ENCODE measurements at places on chromosomes 3 and 15.

DNA sequence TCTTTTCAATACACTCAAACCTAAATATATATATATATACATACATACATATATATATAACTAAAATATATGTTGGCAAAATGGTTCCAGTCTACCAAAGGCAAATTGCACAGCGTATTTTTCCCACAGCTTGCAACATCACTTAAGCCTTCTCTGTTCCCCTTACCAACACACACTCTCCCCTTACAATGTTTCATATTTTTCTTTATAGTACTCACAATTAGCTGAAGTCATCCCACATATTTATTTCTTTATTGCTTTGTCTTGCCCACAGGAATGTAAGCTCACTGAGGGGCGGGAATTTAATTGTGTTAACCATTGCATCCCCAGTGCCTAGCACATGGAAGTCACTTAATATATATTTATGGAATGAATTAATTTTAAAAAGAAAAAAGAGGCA is 288.3 kb downstream of the ULK4 start:
- no peak for DNase-seq

DNA sequence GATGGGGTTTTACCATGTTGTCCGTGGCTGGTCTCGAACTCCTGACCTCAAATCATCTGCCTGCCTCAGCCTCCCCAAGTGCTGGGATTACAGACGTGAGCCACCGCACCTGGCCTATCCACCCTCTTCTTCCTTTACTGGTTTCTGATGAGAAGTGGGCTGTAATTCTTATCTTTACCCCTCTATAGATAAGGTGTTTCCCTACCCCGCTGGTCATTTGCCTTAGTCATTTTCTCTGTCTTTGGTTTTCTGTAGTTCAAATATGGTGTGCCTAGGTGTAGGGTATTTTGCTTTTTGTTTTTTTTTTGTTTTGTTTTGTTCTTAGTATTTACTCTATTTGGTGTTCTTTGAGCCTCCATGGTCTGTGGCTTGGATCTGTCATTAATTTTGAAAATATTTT is 41.3 kb downstream of the APBA2 start:
- no peak for DNase-seq

GRCh38 chr3:53162672-53163443 is 1.8 kb downstream of the PRKCD start:
- no peak for DNase-seq

DNA sequence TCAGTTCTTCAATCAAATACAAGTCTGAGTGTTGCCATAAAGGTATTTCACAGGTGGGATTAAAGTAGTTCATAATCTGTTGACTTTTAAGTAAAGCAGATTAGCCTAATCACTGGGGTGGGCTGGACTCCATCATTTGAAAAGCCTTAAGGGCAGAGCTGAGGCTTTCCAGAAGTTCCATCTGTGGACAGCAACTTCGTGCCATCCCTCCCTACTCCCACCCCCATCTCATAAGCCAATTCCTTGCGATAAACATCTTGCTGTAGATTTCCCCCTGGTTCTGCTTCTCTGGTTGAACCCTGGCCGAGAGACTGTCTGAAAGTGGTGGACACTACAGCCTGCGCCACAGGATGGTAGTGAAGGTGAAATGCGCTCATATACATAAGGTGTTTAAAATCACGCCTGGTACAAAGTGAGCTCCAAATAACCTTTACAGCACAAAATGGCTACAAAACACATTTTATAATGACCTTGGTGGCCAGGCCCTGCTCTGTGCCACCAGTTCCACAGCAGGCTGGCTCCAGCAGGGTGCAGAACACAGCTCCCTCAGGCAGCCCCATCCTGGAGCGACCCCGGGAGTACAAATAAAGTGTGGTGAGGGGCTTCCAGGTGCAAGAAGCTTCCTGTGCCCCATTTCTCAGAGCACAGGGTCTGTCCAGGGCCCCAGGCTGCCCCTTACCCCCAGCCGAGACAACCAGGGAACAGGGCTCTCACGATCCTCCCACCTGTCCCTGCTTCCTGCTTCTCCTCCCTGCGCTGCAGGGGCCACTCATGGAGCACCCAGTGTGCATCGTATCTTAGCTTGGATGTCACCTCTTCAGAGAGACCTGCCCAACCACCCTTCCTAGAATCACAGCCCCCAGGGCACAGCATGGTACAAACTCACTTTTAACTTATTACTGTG is 25.8 kb upstream of the GATA2 start:
- DNase-seq, result no peak

GRCh38 chr3:179410331-179410730 is 40.9 kb downstream of the GNB4 start:
- no peak for DNase-seq

- no peak for DNase-seq
Measured at GRCh38 chr3:10454907-10455544, 50.4 kb downstream of the ATP2B2 start.

DNA sequence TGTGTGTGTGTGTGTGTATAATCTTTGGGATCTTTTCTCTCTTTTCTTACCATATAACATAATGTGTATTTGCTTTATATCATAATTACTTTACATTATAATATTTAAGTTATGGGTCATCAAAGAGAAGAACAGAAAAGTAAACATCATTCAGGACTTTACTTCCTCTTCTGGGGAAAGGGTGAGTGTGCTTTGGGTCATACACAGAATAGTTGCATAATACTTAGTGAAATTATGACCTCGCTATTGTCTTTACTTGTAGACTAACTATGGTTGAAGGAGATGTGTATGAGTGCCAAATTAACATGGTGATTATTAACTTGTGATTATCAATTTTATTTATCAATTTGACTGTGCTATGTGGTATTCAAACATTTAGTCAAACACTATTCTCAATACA is 1086.9 kb downstream of the DIPK2A start:
- no peak for DNase-seq

- DNase-seq, result no peak
Measured at GRCh38 chr3:32208447-32208846, 30.0 kb upstream of the CMTM8 start.

Data from NCI-H2171 (cell line).